Fibroblast of skin of left quadriceps (primary cell): ENCODE measurements at places on chromosomes 2 and 18.

- no peak for DNase-seq
Observed at GRCh38 chr2:160742667-160743066, 249.1 kb upstream of the RBMS1 start.

- DNase-seq = no peak
Observed at GRCh38 chr2:126662621-126663020, 6.7 kb downstream of the GYPC start.

DNA sequence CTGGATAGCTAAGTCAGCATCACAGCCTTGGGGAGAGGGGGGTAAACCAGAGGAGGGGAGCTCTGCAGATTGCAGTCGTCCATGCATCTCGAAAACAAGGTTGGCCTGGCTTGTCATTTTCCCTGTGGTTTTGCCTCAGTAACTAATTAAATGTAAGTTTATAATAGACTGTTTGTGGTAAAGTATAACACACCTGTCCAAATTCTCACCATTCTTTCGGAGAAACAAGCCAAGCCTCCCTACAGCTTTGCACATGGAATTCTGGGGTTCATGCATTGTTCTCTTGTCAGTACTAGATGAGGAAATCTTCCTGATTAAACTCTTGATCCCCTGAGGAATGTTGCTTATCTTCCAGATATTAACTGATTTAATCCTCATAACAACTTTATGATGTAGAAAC, 1065.2 kb upstream of the FAM98A start:
- no peak for DNase-seq

- DNase-seq = no peak
Observed at GRCh38 chr2:127621981-127622431, 23.9 kb upstream of the GPR17 start.
